Inflammatory macrophage (primary cell): ENCODE measurements at places on chromosomes 5 and 9.

DNA sequence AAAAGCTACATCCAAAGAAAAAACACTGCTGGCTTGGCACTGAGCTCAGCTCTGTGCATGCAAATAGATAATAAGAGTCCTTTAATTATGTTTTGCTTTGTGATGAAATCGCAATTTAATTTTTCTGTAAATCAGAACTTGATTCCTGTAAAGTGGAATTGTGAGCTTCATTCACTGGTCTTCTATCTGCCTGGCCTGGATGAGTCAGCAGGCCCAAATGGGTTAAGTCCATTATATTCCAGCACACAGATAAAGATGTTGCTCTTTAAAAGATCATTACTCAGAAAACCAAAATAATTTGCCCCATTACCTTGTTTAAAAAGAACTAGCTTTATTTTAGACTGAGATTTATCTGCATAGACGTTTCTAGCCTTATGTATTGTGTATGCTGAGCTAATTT is 90.4 kb downstream of the CARTPT start:
- no peak for DNase-seq

DNA sequence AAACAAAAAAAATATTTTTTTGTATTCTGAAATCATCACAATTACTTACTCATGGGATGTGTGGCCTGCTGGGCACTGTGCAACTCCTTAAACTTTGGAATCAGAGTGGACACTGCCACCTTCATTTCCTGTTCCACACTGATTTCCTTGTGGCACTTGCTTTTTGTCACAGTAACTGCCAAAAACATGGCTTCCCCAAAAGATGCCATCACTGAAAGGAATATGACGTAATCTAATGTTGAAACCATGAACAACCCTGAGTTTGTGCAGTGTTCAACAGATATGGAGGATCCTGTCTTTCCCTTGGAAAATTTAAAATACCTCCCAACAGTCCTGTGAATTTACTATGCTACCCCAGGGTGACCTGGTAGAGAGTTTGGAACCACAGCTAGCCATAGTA is 12.6 kb upstream of the IL12B start:
- peak; percentile 24 for DNase-seq

DNA sequence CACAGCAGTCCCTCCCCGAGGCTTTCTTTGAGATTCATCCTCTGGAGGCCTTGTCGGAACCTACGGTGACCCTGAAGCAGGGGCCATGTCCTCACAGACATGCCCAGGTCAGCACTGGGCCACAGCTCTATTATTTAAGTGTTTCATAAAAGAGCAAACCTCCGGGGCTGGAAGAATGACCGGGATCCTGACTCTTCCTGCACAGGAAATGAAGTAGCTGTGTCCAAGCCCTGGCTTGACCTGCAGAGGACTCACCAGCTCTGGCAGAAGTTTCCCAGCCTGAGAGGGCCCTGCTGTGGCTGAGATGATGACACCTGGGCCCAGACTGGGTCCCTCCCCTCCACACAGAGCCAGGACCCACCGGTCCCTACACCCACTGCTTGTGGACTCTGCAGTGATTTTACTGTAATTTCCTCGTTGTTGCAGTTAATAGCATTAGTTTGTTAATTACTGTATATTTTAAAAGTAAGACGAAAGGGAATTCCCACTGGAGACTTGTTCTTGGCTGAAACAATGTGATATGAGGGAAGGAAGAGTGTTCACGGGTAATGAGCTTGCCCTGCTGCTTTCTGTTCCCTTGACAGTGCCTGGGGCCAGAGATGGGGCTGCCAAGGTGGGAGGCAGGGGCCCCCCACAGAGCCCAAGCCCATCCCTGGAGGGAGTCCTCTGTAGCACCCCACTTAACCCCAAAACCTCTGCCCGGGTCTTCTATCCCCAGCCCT is 72.2 kb downstream of the PCDH1 start:
- no peak for DNase-seq

DNA sequence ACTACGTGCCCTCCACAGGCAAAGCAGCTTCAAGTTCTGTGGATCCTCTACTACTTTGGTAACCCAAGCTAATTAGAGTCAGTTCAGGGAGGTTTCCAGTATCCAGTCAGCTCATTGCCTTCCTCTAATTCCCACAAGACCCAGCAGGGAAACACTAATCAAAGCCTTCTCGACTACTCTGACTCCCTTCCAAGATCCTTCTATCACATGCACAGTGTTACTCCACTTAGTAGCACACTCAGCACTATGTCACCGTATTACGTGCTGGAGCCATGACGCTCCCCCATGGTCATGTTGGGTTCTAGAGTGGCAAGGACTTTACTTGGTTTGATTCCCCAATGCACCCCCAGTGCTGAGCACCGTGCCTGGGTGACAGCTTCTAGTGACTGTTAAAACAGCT is 53.0 kb downstream of the DCP2 start:
- DNase-seq, result no peak

DNA sequence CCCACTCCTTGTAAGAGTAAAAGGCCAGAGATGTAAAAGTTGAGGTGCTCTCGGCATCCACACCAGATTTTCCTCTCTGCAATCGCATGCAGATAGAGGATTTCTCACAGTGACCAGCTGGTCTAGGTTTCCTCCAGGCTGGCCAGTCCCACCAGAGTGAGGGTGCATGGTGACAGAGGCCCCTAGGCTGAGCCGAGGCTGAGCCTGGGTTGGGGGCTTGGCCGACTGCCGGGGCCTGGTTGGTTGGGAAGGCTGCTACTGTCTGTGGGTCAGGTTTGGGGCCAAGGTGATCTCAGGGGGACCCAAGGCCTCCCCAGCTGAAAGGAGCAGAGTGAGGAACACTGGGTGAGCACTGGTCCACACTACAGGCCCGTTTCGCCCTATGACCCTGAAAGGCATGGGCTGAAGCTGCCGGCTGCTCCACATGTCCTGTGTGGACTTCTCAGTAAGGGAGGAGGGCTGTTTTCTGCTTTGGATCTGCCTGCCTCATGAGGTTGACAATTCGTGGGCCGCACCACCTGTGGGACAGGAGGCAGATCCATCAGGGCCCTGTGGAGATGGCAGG is 400.8 kb upstream of the IRX4 start:
- DNase-seq, result no peak

DNA sequence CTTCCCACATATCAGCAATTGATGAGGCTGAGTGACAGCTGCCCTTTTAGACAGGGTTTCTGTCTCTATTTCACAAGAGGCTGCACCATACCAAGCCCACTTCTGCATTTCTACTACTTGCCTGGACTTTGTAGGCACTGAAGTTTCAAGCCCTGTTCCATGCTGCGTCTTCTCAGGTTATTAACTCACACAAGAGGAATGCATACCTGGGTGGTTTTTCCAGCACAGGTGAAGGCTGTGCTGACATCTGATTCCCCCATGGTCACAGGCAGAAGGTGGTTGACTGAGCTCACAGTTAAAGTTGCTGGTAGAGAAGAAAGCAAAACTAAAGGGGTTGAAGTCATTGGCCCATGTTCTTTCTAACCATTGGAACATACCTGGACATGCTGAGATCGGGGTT is 86.6 kb downstream of the MAMDC2 start:
- DNase-seq, result no peak

- no peak for DNase-seq
Observed at GRCh38 chr9:23747088-23748075, 78.7 kb downstream of the ELAVL2 start.

GRCh38 chr5:150042459-150042858 is 41.9 kb downstream of the HMGXB3 start:
- no peak for DNase-seq

- peak; percentile 21 for DNase-seq
Observed at GRCh38 chr9:16870596-16871335, at the start of gene BNC2. Gene BNC2, minus strand, starts transcription at chr9:16870670. Its CDS starts 22 bp downstream, at chr9:16870648.

DNA sequence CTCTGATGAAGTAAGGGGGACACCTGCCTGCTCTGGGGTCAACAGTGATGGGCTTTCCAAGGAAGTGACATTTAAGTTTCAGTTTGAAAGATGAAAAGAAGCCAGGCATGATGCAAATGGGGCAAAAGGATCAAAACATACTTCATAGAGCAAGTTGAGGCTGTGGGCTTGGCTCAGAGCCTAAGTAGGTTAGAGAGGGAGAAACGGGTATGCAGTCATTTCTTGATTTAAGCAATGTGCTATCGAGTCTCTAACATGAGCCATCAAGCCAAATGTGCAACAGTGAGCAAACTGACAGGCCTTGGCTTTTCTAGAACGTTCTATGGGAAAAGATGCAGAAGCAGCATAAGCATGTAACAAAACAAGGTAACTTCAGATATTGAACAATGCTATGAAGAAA is 80.6 kb downstream of the ADRB2 start:
- DNase-seq, result no peak

- DNase-seq, result no peak
Observed at GRCh38 chr5:77083088-77083487, 4.0 kb downstream of the ZBED3 start.

- DNase-seq, result no peak
Observed at GRCh38 chr5:159801303-159801702, 115.0 kb upstream of the ADRA1B start.
